ENCODE measurements at places on chromosomes 3 and 15. TPM values are rescaled to one million over a fixed set of nuclear protein-coding genes. Genes with fewer than 3 reads are reported as not detected.

GRCh38 chr15:22806156-22806555 lies 19.7 kb downstream of the NIPA1 start:
- DNase-seq = no peak

Gene TMC3
- total RNA-seq = not detected

Gene GMPPB
- 35.8 TPM for total RNA-seq

Gene CHAC1
- total RNA-seq = 5.2 TPM

Gene LSAMP
- total RNA-seq = 0.90 TPM
